Activated T-cell treated with anti-CD3 and anti-CD28 coated beads, Interleukin-2, amount 50 U/mL, for 4 hours (primary cell): ENCODE measurements at places on chromosomes 7 and 10. TPM values are rescaled to one million over a fixed set of nuclear protein-coding genes. Genes with fewer than 3 reads are reported as not detected.

- DNase-seq, result no peak
These were observed 36.0 kb downstream of the ANK3 start for GRCh38 chr10:60353519-60354258.

- DNase-seq, result no peak
These were observed 98.4 kb downstream of the VOPP1 start for GRCh38 chr7:55473932-55474331.

GRCh38 chr7:159126311-159127260 lies 18.1 kb downstream of the VIPR2 start:
- DNase-seq, result no peak

DNA sequence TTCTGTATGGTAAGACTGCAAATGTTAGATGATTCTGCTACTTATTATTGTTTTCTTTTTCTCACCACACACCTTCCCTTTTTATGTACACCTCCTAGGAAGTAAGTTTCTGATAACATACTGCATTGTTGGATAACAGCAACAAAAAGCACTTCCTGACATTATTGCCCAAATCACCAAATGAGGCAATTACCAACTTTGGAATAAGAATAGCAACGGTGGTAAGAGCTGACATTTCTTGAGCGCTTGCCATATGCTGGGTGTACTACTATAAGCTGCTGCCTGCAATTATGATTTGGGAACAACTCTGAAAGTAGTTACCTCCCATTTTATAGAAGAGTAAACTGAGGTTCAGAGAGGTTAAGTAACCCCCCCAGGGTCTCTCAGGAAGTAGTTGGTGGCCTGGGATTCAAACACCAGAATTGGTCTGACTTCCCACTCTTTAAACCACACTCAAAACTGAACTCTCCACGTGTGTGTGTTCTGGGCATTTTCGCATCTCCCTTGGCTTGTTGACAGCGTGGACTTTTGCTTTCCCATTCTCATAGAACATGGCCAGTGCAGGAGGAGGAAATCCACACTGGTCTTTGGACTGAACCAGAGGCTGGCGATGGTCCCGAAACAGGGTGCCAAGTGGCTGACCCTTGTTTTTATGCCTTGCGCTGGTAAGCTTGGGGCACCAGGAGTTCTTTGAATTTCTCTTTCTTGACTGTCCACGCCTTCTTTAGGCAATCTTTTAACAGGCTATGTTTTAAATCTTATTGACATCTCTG lies 71.4 kb downstream of the TCF7L2 start:
- no peak for DNase-seq

- no peak for DNase-seq
These were observed 42.9 kb downstream of the ANTXRL start for GRCh38 chr10:46329690-46330016.

- no peak for DNase-seq
These were observed 72.5 kb downstream of the PCDH15 start for GRCh38 chr10:54728511-54728910.

DNA sequence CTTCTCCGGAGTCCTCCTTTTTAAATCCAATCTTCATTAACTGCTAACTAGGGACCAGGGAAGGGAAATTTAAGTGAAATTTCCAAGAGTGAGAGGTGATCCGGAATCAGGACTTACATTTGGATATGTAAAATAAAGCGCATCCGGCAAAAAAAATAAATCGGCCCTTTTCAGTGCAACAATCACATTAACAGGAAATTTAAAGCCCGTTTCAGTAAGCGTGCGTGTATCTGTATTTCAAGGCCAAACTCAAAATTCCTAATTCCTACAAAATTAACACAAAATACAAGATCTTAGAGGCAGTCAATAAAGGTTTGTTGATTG lies 771 bp downstream of the DNAJC9 start:
- DNase-seq, result no peak

The FAM53B gene
- total RNA-seq, result 18.2 TPM

The TRRAP gene
- total RNA-seq, result 47.0 TPM

The VOPP1 gene
- total RNA-seq, result 63.6 TPM

The PCLO gene
- total RNA-seq, result not detected

The STAMBPL1 gene
- total RNA-seq, result 19.4 TPM
